ENCODE measurements at places on chromosomes 1 and 21.
A peak's percentile ranks its signal among the peaks of the same experiment; 100 is the strongest.

GRCh38 chr1:218674280-218674773 is 329.2 kb downstream of the TGFB2 start:
- DNase-seq = no peak

DNA sequence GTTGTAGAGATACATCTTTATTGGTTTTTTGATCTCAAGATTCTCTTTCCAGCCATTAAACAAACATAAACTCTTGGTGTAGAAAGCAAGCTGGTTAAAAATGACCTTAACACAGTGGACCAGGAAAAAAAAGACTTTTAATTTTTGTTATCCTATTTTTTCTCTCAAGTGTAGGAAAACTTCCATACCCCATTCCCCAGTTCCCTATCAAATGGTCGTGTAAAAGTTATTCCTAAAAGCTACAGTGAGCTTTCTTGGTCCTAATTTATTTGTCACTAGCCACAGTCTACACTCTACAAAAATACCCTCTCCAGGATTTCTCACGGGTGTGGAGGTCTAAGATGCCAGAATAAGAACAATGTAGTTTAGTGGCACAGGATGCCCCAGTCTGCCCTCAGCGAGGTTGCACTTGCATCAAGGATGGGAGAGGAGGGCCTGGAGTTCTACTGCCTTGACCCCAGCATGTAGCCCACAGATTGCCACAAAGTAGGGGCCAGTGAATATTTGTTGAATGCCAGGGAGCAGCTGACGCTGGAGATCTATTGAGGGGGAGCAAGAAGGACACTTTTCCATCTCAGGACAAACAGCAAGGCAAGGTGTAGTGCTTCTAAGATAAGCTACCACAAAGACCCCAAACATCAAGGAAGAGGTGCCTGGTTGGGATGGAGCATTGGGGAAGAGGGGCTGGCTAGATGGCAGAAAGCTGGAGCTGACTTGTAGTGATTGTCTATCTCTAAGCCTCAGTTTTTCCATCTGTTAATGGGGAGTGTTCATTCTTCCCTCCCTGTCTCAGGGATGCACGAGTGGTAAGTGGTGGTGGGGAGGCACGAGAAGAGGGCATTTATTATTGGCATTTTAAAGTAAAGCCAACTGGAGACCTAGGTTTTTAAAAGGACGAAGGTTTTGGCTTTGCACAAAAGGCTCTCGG is 1.8 kb downstream of the MYCL start:
- DNase-seq = no peak

DNA sequence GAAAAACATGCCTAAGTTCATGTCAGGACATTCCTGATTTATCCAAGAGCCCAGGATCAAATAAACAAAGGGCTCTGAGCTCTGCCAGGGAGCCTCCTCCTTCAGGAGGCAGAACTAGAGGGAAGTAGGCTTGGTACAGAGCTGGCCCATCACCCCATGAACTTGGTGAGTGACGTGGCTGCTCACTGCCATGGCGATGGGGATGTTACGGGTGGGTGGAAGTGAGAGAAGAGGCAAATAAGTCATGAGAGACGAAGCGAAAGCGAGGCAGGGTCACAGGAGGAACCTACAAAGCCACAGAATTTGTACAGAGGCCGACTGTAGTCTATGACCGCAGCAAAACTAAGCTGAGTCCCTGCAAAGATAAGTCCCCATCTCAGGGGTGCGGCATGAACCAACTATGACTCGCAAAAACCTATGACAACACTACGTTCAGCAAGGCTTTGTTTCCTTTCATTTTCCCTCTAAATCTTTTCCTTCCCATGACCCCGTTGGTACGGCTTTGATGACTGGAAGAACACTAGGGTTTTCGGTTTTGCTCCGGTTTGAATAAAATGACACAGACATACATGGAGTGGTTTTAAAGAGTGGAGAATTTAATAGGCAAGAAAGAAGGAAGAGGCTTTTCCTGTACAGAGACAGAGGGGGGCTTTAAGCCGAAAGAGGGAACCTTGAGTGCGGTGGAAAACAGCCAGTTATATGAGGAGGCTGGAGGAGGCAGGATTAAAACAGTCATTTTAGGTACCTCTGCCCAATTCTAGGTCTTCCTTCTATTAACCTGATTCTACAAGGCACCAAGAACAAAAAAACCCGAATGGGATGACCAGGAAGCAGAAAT is 74.1 kb downstream of the CD46 start:
- DNase-seq = peak; percentile 90

- DNase-seq = no peak
Measured at GRCh38 chr1:116814926-116815723, 60.9 kb downstream of the CD2 start.

Measured in CD4-positive, alpha-beta T cell treated with Interferon alpha-2 for 1 hour (primary cell).